Stimulated activated CD8-positive, alpha-beta memory T cell treated with anti-CD3 and anti-CD28 coated beads, Interleukin-7, amount 100 ng/mL, for 1 hour (primary cell): ENCODE measurements at places on chromosomes 4 and X.

DNA sequence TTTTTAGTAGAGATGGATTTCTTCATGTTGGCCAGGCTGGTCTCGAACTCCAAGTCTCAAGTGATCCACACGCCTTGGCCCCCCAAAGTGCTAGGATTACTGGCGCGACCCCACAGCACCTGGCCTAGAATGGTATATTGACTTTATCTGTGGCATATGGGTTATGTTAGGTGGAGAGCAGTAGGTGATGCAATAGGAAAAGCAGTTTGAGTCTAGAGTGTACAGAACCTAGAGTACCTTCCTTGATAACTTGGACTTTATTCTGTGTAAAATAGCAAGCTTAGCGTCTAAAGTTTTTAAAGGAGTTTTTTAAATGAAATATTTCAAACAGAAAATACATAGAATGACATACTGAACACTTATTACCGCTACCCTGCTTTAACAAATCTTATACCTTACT is 312.0 kb upstream of the ZCCHC13 start:
- no peak for DNase-seq

DNA sequence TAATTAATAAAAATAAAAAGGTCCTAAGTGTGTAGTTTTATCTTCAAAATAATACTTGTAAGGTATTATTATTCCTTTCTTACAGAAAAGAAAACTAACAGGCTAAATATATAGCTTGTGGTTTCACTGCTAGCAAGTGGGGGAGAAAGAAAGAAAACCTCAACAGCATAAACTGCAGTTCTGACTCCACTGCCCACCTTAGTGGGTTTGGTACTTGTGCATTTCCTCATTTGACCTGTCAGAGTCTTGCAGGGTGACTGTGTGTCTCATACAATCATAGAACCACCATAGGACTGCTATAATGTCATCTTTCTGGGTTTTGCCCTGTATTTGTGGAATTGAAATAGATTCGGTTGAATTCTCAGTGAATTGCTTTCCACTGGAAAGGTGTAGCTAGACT is 94.7 kb upstream of the PUDP start:
- DNase-seq: no peak

DNA sequence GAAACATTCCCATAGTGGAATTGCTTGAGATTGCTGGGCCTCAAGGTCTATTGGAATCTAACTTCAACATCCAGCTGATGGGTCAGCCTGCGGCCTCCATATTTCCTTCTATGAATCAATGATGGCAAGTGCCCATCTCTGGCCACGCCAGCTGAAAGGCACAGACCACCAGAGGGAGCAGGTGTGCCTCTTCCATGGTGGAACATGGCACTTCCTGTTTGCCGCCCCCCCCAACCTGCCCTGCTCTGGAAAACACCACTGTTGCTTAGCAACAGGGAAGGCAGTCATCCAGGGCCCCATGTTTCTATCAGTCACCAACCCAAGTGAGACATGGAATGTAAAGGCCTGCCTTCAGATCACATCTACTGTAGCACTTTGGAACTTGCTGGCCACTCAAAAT is 11.6 kb downstream of the PAGE4 start:
- peak; percentile 1 for DNase-seq

DNA sequence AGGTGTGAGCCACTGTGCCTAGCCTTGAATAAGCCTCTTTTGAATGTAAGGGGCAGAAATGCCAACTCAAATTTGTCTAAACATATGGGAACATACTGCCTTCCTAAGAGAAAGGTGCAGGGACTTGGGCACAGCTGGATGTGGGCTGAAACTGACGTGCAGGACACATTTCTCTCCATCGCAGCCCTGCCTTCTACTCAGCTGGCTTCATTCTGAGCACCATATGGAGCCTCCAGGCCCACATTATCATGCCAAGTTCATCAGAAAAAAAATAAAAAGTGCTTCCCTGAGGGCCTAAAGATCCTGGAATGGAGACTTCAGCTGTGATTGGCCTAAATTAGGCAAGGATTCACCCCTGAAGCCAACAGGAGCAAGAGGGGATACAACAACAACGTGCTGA is 386.2 kb downstream of the RAB28 start:
- DNase-seq: no peak

DNA sequence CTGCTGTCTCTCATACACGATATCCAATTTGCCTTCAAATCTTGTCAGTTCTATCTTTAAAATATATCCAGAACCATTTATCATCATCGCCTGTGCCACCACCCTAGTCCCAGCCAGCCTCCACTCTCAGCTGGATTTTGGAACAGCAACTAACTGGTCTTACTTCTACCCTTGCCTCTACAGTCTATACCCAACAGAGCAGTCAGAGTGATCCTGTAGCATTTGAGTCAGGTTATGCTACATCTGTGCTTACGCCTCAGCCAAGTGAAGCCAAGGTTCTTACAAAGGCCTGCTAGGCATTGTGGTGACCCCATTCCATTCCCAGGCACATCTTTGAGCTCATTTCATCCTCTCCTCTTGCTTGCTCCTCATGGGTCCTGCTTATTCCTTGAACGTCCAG is 95.7 kb upstream of the ACSL1 start:
- no peak for DNase-seq

GRCh38 chr4:78355306-78355705 is 196.3 kb upstream of the ANXA3 start:
- DNase-seq: no peak

GRCh38 chrX:48590203-48591103 is 6.8 kb upstream of the WDR13 start:
- no peak for DNase-seq

- no peak for DNase-seq
Observed at GRCh38 chr4:154078504-154079350, 289.8 kb upstream of the SFRP2 start.

DNA sequence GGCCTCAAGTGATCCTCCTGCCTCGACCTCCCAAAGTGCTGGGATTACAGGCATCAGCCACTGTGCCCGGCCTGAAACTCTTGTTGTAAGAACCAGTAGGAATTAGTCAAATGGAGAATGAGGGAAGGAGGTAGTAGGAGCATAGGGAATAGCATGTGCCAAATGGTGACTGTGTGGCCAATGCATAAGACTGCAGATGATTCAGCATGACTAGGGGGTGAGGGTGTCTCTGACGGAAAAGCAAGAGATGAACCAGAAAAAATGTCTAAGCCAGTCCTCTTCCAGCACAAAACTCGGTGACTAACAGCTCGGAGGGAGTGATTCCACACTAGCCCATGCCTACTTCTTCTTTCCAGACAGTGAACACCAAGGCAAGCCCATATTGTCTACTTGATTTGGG is 58.2 kb upstream of the DUSP21 start:
- no peak for DNase-seq

DNA sequence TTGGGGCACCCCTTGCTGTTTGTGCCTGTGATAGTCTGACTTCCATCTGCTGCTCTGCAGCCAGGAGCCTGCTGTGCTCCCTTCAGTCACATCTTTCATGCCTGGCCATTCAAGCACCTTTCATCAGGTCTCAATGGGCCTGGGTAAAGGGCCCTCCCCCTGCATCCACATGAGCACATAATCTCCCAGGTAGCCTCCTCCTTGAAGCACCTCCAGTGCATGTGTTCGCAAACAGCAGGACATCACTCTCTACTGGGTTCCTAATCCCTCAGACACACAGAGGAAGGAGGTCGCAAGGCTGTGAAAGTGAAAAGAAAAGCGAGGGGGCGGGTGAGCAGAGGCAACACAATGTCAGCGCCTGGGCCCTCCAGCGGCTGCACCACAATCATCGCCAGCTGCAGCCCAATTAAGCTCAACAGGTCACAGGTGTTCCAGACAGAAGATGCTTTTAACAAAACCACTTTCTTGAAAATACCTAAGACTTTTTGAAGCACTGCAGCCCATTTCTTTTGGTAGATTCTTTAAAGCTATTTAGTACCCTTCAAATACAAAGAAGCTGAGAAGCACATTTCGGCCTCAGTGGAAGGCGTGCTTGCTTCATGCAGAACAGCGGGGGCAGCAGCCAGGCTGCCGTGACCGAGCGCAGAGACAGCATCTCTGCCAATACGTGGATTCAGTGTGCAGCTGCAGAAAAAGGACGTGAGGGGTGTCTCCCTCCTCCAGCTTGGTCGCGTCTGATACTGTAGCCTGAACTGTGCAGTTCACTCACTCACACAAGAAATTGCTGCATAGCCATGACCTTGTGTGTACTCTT is 92.2 kb upstream of the SPRY1 start:
- no peak for DNase-seq

DNA sequence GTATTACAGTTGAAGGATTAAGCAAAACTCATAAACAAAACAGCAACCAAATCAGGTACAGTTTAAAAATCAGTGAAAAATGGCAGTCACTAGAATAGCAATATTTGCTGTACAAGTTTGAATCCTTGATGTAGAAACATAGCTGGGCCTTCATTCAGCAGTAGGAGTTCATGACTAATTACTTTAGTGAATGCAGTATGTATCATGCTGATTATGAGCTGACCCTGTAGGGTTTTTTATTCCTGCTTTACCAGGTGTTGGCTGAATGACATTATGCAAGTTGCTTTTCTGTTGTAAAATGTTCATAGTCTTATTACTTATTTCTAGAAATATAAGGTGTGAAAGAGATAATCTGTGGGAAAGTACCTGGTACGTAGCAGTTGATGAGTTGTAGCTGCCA is 179.6 kb downstream of the CCSER1 start:
- DNase-seq: no peak

- no peak for DNase-seq
Observed at GRCh38 chr4:127498366-127498765, 134.4 kb upstream of the INTU start.

DNA sequence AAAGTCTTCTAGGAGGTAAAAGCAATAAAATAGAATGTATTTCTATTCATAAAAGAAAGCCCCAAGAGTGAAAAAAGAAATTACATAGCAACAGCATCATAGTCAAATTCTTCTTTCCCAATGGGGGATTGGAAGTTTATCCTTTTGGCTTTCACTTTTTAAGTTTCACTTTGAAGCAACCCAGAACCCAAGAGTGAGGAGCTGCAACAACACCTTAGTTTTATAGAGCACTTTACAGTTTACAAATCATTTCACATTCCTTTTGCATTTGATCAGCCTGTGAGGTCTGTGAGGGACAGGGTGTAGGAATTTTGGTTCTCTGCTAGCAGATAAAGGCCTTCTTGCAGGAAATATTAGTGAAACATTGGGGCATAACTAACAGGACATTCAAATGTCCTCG is 112.0 kb upstream of the NDP start:
- DNase-seq: no peak

DNA sequence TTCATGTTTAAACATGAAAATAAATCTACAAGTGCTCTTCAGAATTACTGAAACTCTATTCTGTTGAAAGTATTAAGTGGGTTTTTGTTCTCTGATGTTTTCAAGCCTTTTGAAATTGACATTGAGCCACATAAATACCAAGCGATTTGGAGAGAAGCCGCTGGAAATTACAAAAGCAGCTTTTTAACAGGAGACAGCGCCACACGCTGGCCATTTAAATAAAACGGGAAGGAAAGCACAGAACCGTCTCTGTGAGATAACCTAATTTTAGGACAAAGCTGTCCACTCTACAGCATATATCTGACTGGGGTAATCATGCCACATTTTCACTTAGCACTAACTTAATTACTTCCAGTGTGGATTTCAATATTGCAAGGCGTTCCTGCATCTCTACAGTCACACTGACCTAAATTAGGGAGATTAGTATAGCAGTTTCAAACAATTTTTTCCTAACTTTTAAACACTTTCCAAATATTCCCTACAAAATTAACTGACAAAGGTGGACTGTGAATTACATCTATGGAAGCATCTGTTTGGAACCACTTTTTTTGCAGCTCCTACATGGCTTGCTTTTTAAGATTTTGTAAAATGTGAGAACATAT is 6.8 kb upstream of the ANOS1 start:
- no peak for DNase-seq

DNA sequence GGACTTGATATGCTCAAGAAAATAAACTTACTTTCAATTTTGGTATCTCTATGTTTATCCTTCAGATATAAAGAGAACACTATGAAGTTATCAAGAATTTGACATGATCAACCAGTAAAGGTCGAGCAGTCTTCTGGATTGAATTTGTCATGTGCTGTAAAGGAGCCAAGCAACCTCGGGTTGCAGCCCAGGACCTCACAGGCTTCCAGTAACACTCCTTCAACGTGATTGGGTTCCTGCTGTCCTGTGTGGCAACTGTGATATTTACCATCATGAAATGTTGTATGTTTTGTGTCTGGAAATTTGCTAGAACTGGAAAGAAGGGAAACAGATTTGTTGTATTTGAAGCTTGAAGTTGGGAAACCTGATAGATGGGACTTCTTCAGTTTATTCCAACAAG is 52.0 kb upstream of the UGT2B7 start:
- no peak for DNase-seq

DNA sequence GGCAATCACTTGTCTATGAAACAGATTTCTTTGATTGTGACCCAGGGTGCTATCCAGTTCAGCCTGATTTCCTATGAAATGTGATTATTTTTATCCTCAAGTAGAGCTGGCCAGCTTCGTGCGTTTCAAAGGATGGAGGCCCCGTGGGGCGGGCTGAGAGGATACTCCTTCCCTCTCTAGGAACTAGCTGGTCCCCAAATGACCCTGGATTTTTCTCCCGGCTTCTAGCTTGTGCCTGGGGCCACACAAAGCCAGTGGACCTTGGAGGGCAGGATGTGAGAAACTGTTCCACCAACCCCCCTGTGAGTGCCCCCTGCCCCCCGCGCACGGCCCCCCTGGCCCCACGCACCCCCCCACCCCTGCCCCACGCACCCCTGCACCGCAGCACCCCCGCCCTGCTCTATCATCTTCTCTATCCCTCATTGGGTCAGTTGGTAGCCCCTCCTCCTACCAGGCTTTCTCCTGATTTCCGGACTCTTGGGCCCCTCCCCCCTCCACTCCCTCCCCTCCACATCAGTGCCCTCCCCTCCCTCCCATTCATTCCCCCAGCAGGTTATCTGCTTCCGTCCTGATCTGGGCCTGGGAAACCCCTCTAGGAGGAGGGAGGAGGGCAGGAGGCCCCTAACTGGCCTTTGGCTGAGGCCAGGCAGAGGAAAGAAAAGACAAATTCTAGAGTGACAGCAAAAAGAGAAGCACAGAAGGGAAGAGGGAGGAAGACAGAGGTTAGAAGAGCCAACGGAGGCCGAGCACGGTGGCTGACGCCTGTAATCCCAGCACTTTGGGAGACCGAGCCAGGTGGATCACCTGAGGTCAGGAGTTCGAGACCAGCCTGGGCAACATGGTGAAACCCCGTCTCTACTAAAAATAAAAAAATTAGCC is 3.3 kb downstream of the XPNPEP2 start:
- no peak for DNase-seq

DNA sequence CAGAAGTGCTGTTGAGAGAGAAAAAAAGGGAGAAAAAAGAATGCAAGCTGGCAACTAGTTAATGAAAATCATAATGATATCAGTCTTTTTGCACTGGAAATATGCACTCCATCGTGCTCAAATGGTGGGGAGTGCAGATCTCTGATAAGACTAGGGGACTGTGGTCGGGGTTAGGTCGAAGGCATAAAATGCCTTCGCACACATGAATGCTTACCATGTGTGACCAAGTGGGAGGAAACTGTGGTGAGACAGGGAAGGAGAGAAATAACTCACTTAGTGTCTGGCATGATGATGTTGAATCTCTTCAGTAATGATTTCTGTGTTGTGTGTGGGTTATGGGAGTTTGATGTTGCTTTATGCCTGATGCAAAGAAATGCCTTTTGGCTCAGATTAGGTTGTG is 358.9 kb downstream of the FBXO8 start:
- DNase-seq: no peak

GRCh38 chr4:26854701-26855100 is 5.9 kb upstream of the STIM2 start:
- DNase-seq: no peak
